ENCODE measurements at places on chromosomes 11 and 22.

- no peak for DNase-seq
These were observed 22.2 kb upstream of the RFPL3 start for GRCh38 chr22:32335471-32335870.

- DNase-seq = no peak
These were observed 43.5 kb upstream of the TCF20 start for GRCh38 chr22:42313804-42314581.

DNA sequence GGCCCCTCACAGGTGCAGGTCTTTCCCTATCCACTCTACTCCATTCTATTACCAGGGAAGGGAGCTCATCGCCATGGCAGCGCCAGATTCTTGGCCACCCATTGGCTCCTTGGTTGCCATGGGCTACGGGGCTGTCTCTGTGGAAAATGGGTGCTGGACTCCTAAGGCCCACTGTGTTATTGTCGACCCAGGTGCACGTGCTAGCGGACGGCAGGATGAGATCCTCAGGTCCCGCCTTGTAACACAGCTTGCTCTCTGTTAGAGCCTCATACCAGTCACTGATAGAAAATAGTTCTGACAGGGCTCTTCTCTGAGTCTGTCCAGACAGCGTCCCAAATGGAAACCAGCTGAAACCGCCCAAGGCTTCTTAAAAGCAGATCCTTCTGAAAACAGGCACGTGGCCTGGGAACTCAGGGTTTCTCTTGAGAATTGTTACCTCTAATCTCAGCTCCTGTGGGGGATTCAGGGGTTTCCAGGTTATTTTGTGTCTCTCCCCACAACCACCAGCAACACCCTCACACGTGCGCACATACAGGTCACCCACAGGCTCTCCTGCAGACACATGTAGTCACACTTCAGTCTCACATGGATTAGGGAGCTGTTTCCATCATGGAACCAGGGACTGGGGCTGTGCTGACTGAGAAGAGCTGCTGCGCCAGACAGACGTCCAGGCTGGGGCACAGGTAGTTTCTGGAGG is 1.5 kb downstream of the TUB start:
- peak; percentile 35 for DNase-seq

GRCh38 chr11:96817482-96818399 is 427.9 kb downstream of the JRKL start:
- no peak for DNase-seq

DNA sequence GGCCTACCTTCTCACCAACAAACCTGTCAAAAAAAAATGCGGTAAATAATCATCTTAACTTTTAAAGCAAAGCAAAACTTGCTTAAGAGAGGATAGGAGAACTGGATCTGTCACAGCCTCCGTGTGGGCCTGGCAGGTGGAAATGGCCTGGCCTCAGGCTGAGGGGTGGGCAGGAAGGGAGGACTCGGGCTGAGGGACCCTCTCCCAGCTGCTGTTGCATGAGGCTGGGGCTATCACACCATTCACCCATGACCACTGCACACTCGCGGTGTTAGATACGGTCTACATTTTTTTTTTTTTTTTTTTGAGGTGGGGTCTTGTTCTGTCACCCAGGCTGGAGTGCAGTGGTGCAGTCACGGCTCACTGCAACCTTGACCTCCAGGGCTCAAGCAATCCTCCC is 24.5 kb downstream of the ARHGAP1 start:
- DNase-seq = no peak

GRCh38 chr11:115497303-115497702 is 6.9 kb downstream of the CADM1 start:
- no peak for DNase-seq

DNA sequence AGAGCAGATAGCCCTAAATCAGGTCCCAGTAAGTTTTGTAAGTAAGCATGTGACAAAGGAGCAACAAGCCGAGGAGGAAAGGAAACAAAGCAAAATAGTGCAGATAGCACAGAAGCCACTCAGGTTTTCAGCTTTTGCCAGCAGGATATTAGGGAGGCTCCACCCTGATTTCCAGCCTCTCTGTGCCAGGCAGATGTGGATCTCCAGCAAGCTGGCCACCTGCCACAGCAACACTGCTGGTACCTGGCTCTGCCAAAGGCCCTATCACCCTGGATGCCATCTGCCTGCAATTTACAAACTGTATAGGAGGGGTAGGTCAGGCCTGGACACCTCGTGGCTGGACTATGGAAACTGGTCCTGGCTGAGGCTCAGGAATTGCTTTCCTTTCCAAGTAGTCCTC is 12.2 kb upstream of the NNMT start:
- no peak for DNase-seq

DNA sequence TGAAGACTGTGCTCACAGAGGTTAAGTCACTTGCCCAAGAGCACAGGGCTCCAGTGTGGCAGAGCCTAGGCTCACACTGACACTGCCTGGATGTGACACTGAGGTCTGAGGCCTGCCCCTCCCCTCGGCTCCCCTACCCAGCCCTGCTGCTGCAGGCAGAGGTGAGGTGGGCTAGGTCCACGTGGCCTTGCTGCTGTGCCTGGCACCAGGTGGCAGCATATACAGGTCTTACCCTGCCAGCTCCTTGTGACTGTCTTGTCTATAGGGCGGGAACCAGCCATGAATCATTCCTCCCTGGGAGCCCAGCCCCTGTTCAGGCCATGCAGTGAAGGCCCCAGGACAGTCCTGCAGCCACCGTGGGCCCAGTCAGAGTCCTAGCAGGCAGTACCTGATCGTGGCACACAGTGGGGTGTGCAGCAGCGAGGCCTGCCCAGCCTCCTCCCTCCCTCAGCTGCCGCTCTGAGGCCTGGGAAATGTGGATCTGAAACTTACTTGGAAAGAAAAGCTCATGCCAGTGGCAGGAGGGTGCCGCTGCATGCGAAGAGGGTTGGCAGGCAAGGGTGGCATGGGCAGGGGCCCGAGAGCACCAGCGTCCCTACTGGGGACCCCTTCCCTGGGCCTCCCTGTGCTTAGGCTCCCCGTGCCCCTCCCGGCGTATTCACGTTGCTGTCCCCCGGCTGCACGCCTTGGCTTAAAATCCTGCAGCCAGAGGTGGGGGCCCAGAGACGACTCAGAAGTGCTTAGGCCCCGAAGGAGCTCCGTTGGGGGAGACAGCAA is 1.2 kb upstream of the CERK start:
- DNase-seq = no peak

DNA sequence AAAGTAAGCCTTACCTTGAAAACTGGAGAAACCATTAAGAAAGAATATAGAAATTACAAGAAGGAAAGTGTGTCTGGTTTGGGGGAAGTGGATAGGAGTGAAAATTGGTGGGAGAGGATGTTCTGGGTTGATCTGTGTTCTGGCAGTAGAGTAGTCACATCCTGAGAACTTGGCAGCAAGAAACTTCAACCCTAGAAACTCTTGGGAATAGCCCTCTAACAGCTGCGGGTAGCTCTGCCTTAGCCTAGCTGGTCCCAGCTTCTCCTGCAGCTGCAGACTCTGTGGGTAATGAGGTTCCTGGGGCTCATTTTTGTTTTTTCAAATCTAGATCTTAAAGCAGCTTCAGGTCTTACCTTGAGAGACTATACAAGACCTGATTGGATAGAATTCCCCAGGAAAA is 24.2 kb upstream of the OR6X1 start:
- DNase-seq = no peak

DNA sequence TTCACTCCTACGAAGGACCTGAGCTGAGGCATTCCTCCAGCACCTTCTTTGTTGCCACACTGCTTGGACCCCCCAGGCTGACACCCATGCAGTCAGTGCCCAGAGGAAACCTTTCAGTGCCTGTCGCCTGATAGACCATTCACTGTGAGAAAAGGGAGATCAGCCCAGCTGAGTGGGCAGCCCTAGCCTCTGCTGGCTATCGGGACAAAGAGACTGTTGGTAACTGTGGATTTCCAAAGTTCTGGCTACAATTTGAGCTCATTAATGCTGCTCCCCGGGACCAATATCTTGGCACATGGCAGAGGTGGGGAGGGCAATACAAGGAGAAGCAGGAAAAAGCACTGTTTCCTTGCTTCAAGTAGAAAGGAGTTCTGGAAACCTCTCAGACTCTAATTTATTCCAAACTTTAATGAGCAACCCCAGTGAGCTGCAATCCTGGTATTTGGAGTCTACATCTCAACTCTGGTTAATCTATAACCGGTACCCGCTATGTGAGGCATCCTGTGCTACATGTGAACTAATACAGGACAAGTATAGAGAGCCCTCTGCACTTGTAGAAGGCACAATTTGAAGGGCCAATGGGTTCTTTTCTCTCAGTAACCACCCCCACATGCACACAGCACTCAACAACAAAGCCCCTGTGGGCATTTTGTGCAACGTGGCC is 200.7 kb upstream of the NCAM1 start:
- DNase-seq = no peak

DNA sequence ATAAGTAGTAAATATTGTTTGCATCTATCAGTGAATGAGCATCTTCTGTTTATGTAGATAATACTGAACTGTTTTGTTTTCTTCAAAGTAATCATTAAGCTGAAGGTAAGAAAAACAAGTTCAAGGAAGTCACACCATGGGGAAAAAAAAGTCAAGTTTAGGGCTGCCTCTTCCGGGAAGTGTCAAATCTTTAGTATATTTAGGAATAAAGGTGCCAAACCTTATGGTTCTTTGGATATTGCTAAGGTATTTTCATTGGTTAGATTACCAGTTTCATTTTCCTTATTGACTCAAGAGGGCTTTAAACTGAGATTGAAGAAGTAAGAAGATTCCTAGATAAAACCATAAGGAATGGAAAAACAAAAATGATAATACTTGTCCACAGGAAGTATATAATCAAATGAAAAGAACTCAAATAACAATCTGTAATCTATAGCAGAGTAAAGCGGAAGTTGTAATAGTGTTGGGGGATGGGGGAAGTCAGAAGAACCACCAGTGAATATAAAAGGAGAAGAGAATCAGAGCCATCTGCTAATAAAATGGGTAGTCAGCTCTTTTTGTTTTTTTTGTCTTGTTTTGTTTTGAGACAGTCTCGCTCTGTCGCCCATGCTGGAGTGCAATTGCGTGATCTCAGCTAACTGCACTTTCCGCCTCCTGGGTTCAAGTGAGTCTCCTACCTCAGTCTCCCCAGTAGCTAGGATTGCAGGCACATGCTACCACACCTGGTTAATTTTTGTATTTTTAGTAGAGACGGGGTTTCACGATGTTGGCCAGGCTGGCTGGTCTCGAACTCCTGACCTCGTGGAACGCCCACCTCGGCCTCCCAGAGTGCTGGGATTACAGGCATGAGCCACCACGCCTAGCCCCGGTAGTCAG is 2.3 kb downstream of the ATM start:
- no peak for DNase-seq

GRCh38 chr11:62678770-62679696 is at the start of gene UBXN1:
TSS of gene UBXN1 (minus strand) at chr11:62679073. CDS start at chr11:62678923, 150 bp downstream.
- DNase-seq = peak; percentile 89

GRCh38 chr11:123203471-123203870 is 8.4 kb upstream of the CLMP start:
- no peak for DNase-seq

DNA sequence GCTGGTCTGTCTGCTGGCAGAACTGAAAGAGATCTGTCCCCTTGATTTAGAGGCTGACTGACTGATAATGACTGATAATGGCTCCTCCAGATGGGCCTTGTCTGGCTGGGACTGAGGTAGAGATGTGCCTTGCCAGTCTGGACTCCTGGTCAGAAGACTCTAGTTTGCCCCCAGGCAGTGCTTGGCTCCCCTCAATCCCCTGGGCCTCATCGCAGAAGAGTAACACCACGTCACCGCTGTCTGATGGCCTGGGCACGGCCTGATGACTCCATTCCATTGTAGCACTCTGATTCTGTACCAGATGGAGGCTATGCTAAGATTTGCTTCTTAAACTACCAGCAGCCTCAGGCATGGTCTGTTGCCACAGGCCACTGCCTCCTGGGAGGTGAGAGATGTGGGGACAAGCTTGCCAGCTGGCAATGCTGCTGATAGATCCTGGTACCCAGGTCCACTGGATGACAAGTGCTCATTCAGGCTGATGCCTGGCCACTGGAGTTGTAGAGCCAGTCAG is 19.1 kb downstream of the CYB5R2 start:
- DNase-seq = no peak

DNA sequence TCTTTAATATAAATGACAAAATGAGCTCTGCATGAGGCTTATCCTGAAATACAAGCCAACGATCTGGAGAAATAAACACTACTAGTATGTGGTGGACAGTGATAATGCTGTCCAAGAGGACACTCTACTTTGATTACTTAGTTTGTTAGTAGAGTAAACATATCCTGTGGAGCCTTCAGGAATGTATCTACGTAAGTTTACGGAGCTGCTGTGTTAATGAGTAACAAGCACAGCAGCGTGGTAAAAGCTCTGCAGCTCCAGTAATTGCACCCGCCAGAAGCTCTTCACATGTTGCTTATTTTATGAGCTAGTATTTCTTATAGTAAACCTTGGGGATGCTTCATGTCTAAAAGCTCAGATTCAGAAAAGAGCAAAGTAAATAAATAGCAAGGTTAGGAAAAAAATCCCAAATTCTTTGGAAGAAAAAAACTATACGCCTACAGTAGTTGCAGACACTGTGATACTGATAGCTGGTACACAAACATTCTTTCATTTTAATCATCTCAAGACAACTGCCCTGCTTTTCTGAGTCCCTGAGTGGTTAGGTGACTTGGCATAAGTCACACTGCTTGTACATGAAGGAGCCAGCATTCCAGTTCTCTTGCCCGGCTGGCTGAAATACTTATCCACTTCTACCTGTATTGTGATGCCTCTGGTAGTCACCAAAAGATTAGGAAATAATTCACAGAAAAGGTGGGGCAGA is 32.7 kb upstream of the CCDC34 start:
- no peak for DNase-seq

DNA sequence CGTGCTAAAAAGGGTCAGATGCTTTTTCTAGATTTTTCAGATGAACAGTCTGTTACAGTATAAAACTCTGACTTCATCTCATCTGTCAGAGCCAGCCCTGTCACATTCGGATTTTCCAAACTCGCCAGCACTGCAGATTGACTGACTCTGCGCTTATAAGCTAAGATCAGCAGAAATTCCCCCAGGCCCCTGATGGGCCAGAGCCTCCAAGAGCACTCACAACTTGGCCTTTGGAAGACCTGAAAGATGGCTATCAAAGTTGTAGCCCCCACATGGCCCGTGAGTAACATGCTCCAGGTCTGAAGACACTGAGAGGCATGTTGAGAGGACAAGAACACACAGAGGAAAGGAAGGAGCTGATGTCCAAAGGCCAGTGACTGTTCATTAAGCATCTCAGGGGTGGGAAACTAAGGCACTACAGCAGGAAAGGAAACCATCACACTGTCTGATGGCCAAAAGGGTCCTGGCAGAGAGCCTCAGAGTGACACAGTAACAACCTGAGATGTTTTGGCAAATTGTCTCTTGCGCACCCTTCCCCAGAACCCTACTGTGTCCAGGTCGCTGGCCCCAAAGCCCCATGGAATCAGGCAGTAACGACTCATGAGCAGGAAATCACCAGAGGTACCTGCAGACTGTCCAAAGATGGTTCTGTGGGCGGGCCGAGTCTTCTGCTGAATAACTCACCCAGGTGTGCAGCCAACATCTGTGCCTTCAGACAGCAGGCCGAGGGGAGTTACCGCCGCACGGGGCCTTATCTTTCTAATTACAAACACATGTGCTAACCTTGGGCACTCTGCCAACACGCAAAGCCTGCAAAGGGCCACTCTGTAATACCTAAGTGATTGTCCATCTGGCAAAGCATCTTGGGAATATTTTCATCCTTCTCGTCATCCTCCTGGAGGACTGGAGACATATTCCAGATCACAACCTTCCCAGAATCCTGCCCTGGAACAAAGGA is 23.6 kb downstream of the HIRA start:
- no peak for DNase-seq

Measured in midbrain (tissue), 1 donor.